ENCODE measurements at places on chromosomes 12 and 14.

DNA sequence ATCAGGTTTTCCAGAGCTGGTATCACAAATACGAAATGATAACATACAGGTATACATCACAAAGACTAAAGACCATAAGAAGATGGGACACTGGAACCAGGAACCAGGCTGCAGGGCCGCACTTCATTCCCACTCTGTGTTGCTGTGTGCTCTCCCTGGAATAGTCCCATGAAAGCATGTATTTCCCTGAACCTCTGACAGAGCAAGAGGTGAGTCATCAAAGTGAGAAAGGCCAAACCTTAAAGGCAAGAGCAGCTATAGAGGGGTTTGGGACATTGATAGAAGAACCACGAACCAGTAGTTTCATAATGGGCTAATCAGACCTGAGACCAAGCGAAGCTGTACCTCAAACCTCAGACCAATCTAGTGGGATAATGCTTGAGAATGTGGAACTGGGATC, 283.0 kb upstream of the PRKD1 start:
- DNase-seq = no peak

DNA sequence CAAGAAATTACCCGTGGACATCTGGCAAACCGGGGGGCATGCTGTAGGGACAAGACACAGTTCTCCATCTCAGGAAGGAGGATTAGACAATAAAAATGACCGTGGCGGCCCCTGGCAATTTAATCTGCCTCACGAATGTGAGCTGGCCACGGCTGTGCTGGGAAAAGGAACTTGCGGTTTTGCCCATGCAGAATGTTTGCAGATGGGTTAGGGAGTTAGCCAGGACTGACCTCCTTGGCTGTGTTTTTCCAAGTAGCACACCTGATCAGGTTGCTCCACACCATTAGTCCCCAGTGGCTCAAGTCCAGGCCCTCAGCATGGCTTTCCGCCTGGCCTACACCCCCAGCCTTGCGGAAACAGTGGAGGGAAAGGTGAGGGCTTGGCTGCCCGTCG, 20.8 kb downstream of the TPCN1 start:
- no peak for DNase-seq

GRCh38 chr14:31261859-31262731, 54.5 kb upstream of the HECTD1 start:
- DNase-seq = peak; percentile 18

- no peak for DNase-seq
These were observed 19.5 kb downstream of the TRAF3 start for GRCh38 chr14:102796661-102797190.

GRCh38 chr14:68286667-68287066, 467.1 kb downstream of the RAD51B start:
- no peak for DNase-seq

GRCh38 chr14:60573943-60574495, 65.1 kb downstream of the SIX6 start:
- DNase-seq = peak; percentile 53

Data from muscle of back (tissue), 13 donors.